ENCODE measurements at places on chromosomes 6 and 20.

- no peak for DNase-seq
These were observed 196.4 kb upstream of the CCN2 start for GRCh38 chr6:132147530-132148011.

GRCh38 chr6:105803442-105803841 is 282.7 kb upstream of the PRDM1 start:
- DNase-seq, result no peak

DNA sequence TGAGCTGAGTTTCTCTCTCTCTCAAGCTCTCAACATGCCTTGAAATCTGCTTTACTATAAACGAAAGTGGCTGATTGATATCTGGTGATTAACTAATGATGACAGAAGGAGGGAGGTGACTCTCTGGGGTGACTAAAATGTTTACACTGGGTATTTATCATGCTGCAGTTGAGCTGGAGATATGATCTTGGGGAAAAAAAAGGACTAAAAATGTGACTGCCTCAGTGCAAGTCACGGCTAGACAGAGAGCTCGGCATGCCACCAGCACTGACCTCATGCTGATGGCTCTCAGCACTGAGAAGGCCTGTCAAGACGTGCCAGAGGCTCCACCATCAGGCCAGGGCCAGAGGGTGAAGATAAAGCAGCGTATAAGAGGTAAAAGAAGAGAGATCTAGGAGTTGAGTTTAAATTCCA is 103.1 kb upstream of the SPACA1 start:
- DNase-seq, result no peak

GRCh38 chr6:36345681-36346466 is 9.2 kb upstream of the BNIP5 start:
- no peak for DNase-seq

DNA sequence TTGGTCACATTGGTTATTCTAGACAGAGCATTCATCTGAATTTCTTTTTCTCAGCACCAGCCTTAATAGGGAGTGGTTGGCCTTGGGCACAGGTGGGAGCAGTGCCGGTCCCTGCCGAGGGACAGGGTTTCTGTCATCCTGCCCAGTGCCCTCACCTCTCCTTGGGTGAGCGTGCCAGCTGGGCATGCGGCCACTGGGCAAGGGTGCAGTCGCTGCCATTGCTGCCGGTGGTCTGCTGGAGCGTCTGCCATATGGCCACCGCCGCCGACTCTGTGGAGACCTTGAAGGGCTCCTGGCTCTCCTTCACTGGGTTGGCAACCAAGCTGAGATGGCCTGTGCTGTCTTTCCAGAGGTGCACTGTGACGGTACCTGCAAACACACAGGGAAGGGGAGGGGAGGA is 16.4 kb upstream of the UQCC2 start:
- DNase-seq, result no peak

DNA sequence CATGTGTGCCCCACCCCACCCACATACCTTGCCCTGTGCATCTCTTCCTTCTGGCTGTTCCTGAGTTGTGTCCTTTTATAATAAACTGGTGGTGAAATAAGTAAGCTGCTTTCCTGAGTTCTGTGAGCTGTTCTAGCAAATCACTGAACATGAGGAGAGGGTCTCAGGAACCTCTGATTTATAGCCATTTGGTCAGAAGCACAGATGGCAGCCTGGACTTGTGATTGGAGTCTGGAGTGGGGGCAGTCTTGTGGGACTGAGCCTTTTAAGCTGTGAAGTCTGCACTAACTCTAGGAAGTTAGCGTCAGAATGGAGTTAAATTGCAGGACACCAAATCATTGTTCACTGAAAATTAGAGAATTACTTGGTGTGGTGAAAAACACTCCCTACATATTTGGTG is 245.4 kb downstream of the LRFN2 start:
- no peak for DNase-seq

DNA sequence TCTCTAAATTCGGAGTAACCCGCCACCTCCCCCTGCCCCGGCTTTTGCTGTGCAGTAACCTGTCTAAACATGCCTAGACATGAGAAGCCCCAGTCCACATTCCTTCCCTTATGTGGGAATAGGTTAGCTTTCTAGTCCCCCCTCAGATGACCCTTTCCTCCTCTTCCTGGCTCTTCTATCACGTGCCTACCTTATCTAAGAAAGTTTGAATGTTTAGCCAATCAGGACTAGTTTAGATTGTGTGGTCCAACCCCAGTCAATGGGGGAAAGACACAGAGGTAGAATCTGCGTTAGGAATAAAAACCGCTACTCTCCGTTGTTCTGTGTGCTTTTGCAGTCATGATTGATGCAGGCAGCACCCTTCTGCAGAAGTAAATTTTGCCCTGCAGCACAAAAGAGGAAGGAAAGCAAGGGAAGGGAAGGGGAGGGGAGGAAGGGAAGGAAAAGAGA is 69.0 kb upstream of the CD93 start:
- no peak for DNase-seq

Data from cortex of kidney (tissue), 1 donor.